ENCODE measurements at places on chromosomes 1 and 21.
A peak's percentile ranks its signal among the peaks of the same experiment; 100 is the strongest.

GRCh38 chr1:161427733-161428516 lies 60.2 kb upstream of the CFAP126 start:
- DNase-seq: peak; percentile 27

- no peak for DNase-seq
Measured at GRCh38 chr1:217138173-217138765, 415.0 kb upstream of the ESRRG start.

- no peak for DNase-seq
Measured at GRCh38 chr1:117128323-117129079, 7.0 kb upstream of the TRIM45 start.

DNA sequence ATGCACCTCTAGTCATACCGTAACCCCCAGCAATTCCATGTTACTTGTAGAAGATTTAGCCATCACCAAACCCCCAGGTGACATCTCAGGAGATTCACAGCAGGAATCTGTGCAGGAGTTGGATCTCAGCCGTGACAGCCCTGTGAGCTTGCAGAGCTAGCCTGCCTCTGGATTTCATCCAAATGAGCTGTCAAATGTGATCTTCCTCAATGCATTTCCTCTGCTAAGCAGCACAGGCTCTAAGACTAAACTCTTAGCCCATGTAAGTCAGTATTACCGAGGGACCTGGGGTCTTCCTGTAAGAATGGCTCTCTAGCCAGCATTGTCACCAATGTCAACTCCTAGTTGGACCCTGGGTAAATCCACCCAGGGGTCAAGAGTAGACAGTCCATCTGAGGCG lies 41.7 kb downstream of the UMODL1 start:
- no peak for DNase-seq

GRCh38 chr1:205370780-205371179 lies 14.1 kb upstream of the KLHDC8A start:
- no peak for DNase-seq

DNA sequence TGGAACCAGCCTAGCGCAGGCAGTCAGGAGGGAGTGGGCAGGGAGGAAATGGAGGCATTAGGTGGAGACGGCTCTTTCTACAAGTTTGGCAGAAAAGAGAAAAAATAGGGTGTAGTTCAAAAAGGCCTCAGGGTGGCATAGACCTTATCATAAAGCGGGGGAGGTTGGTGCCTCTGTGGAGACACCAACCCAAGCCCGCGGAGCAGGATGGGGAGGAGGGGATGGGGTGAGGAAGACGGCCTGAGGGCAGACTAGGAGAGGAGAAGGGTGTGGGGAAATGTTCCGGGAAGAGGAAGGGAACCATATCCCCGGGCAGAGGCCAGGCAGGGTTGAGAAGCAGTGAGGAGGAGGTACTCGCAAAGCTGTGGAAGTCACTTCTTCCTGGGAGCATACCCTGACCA lies 17.4 kb upstream of the SHE start:
- DNase-seq: no peak

DNA sequence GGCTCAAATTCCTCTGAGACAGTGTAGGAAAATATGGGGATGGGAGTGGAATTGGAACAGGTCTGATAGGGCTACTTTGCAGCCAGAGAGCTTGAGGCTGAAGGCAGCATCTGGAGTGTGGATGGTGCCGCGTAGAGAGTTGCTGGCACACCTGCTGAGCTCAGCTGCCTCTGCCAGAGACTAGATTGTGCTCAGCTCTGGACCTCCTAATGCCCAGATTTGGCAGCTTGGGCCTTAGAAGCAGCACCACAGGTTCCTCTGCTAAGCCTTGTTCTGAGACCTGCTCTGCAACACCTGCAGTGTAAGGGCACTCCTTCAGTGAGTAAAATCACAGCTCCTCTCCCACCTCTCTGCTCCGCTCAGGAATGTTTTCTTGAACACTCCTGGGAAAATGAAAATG lies 23.3 kb downstream of the ACOT11 start:
- no peak for DNase-seq

- DNase-seq: no peak
Measured at GRCh38 chr1:158564608-158565007, 5.8 kb downstream of the OR6P1 start.

DNA sequence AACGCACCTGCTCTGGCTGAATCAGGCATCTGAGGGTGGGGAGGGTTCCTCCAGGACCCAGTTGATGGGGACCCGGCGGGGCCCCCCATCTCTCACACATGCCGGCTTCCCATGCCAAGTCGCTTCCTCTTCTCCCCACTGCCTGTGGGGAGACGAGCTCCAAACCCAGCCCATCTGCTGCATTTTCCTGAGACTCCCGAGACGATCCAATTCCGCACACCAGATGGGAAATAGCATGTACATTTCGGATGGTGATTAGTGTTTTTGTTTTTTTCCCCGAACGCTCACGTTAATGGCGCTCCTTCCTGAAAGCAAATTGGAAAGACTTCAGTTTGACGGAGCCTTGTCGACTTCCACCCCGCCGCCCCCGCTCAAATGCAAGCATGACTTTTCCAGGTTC lies 13.2 kb upstream of the GRIK3 start:
- no peak for DNase-seq

DNA sequence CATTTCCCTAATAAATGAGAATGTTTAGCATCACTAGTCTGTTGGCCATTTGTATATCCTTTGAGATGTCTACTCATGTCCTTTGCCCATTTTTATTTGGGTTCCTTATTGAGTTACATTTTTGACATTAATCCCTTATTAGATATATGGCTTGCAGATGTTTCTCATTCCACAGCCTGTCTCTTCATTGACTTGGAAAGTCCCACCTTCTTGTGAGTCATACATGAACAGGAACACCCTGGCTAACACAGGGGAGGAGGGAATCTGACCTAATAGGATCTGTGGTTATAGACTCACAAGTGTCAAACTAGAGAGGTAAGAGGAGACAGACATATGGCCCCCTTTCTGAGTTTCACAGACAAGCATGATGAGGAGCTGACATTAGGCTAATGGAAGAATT lies 11.5 kb downstream of the ZP4 start:
- DNase-seq: no peak

DNA sequence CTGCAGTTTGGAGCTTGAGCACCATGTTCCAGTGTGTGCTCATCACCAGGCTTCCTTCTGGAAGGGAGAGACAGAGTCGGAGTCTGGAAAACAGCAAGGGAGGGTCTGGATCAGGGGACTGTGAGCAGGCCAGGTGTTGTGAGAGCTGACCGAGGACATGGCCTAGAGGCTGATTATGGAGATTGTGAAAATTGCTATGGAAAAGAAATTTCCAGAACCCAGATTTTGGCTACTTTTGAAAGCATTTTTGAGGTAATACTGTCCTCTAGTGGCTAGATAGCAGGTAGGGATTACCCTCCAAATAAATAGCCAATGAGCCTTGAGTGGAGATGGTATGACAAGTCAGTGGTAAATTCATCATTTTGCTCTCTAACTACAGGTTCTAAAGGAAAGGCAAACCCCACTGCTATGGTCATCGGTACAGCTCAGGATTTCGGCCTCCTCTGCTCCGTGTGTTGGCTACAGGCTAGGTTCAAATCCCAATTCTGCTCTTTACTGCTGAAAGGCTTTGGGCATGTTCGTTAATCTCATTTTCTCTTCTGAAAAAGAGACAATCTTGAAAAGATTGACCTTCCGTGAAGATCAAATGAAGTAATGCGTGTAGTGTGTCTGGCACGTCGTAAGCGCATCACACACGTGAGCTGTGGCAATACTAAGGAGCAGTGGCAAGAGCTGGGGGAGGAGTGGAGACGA lies 1.0 kb upstream of the HAO2 start:
- DNase-seq: no peak

- no peak for DNase-seq
Measured at GRCh38 chr1:144101397-144102045, 129.7 kb upstream of the FAM72C start.

DNA sequence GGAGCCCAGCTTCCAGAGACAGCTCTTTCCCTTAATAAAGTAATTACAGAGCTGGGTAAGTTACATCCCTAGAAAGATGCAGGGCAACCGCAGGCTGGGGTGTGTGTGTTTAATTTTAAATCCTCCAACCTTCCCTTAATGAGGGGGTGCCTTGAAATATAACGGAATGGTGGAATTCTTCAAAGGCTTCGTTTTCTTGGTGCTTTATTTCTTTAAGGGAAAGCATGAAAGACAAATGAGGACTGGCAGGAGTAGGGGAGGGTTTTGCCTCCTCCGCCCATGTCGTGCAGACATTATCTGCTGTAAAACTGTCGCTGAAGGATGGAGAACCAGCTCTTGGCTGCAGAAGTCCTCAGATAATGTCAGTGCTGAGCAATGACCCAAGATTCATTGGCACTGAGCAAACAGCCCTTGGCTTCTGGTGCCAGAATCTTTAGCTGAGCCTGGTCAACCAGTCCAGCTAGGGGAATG lies 15.5 kb downstream of the SLC6A17 start:
- DNase-seq: no peak

DNA sequence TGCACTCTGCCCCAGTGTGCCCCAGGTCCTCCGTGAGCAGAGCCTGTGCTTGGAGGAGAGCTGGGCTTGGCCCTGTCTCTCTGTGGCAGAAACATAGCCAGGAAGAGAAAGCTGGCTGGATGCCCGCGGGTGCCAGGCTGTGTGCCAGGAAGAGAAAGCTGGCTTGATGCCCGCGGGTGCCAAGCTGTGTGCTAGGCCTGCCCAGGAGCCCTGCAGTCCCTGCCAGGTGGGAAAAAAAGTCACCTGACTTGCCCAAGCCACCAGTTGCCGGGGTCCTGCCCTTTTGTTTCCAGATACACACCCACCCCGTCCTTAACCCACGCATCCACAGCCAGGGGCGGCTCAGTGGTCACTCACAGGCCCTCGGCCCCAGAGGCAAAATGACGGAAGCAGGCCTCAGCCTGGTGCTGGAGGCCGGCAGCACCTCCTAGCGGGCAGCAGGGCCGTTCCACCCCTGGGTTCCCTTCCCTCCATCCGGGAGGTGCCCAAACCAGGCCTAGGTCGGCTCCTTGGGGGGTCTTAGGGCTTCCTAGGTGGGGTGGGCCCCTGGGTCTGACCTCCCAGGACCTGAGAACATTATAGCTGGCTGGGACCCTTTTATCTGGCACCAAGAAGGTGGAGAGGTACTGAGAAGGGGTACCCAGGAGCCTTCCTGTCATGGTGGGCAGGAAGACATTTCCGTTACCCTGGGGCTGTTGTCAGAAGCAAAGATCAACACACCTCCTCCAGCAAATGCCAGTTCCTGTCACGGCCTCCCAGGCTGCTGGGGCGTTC lies 9.1 kb downstream of the ITGB2 start:
- no peak for DNase-seq

GRCh38 chr1:6911974-6912373 lies 126.7 kb downstream of the CAMTA1 start:
- no peak for DNase-seq

GRCh38 chr1:167541003-167541402 lies 12.6 kb downstream of the CREG1 start:
- no peak for DNase-seq

DNA sequence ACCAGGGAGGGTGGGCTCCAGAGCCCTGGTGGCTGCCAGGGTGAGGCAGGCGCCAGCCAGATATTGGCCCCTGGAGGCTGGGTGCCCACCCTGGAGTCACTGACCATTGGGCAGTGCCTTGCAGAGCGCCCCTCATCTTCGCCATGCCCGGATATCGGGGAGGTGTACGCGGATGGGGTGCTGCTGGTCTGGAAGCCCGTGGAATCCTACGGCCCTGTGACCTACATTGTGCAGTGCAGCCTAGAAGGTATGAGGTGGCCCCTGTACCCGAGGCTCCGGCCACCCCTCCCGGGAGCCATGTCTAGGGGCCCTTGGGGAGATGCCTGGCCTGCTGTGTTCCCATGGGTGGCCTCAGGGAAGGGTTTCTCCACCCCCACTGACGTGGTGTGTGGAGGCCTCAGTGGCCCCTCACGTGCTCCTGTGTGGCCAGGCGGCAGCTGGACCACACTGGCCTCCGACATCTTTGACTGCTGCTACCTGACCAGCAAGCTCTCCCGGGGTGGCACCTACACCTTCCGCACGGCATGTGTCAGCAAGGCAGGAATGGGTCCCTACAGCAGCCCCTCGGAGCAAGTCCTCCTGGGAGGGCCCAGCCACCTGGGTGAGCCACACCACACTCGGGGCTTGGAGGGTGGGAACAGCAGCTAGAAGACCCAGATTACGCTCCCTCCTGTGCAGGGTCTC lies 30.9 kb downstream of the TRIM11 start:
- no peak for DNase-seq

DNA sequence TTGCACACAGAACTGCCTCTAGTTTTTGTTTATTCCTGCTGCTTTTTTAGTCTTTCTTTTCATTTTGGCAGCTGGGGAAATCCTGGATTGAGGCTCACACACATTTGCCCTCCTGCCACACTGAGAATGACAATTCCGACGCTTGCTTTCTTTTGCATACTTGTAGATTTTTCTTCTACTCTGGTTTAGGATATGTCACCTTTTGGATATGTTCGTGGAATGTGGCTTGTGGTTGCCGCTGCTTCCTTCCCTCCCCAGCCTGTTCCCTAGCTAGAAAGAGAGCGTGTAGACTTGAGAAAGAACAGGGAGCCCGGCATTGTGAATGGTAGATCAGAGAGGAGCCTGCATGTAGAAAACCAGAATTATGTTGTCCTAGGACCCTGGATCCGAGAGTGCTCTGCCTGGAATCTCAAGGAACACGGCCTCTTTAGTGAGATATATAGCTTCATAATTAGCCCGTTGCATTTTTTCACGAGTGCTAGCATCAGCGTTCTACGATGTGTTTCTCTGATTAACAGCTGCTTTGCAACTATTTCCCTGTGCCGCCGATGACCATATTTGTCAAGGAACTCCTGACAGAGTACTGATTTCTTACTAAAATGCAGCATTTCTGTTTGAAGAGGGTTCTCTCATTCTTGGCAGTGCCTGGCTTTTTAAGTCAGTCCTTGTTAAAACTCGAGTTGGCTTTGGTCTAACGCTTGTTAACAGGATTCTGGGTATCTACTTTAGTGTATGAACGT lies 56.2 kb downstream of the PEX14 start:
- no peak for DNase-seq

GRCh38 chr1:231107600-231108326 lies 54.1 kb upstream of the TRIM67 start:
- no peak for DNase-seq

DNA sequence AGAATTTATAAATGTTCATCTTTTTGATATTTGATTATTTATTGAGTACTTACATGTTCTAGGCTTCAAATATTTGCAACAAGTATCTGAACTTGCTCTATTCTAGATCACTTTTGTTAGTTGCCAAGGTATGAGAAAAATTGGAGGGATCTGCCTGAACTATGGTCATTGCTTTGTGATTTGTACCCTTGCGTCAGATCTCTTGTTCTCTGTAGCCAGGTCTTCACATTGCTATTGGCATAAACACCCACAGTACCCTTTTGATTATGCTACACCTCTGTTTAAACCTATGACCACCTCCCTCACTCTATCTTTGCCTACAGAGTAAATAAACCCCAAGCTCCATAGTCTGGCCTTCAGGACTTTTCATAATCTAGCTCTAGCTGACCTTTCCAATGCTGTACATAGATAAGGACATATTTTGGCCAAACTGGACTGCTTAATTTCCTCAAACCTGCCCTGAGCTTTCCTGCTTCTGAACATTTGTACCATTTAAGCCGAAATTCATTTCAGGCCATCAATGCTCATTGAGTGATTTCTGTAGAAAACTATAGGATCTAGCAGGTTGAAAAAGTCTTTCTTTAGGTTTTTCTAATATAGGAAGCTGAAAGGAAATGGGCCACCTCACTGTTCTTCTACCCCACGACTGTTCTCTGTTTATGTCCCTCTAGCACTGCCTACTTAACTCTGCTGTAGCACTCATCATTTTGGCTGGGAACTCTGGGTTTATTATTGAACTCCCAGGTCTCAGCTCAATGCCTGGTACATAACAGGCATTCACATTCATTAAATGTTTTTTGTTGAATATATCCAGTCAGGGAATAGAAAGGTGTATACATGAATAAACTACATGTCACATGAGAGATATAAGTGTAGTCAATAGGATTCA lies 84.9 kb downstream of the PPP1R12B start:
- no peak for DNase-seq

Measured in stimulated activated CD8-positive, alpha-beta memory T cell treated with anti-CD3 and anti-CD28 coated beads, Interleukin-7, amount 100 ng/mL, for 24 hours (primary cell).